ENCODE measurements at places on chromosomes 4 and X. TPM values are rescaled to one million over a fixed set of nuclear protein-coding genes. Genes with fewer than 3 reads are reported as not detected.

DNA sequence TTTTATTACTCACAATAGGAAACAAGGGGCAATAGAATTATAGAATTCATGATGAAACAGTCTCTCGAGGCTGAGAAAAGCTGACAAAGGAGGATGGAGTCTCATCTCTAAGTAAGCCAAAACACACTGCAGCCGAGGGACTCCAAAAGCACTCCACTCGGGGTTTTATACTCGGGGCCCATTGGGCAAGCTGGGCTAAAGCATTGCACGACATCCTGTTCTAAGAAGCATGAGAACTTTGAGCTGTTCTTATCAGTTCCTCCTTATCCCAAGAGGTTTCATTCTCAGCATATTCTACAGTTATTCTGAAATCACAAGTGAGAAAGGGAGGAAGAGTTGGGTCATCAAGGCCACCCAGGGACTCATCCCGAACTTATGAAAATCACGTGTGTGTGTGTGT lies 1475.5 kb downstream of the PCDH18 start:
- H3K4me3 ChIP-seq = no peak overlapping the region
- H3K27ac ChIP-seq = no peak overlapping the region
- no peaks in the 10 kb centered on the region for H3K27me3 ChIP-seq
- H3K4me1 ChIP-seq = no peaks in the 10 kb centered on the region
- DNase-seq = no peak

GRCh38 chr4:15488136-15488535 lies 18.5 kb downstream of the CC2D2A start:
- no peak for DNase-seq
- H3K36me3 ChIP-seq = peaks cover 3% of the 10 kb centered on the region
- no peaks in the 10 kb centered on the region for H3K27me3 ChIP-seq
- no peak overlapping the region for H3K27ac ChIP-seq

The MAP7D2 gene
- total RNA-seq = 0.91 TPM

DNA sequence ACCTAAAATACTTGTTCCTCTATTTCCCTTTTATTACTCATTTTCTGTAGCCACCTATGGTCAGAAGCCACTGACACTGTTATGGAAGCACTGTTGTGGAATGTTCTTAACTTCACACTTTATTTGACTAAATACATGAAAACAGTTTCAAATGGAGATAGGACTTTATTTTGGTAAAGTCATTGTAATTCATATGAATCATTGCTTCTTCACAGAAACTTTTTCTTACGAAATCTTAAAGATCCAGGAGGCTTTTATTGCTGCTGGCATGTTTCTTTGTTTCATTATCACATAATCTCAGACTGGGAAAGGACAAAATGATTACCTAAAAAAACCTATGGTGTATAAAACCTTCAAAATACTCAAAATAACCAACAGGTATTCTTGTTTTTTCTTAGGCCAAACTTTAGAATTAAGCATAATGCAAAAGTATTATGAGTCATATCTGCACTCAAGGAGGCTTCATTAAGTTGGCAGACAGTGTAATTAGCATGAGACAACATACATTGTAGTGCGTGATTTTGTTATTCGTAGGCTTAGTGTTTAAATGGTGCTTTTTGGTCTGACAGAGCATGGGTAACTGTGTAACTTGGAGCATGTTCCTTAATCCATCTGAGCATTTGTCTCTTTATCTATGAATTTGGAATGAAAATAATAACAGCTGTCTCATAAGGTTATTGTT lies 58.0 kb downstream of the SH3BGRL start:
- no peaks in the 10 kb centered on the region for H3K36me3 ChIP-seq
- H3K27ac ChIP-seq = no peak overlapping the region
- peak; percentile 19 for DNase-seq
- H3K27me3 ChIP-seq = no peaks in the 10 kb centered on the region
- H3K4me1 ChIP-seq = peaks cover 39% of the 10 kb centered on the region

The INTU gene
- 1.1 TPM for total RNA-seq

The MAGEB17 gene
- 0.58 TPM for total RNA-seq
